IgD-negative memory B cell (primary cell): ENCODE measurements at places on chromosomes 1 and 21. TPM values are rescaled to one million over a fixed set of nuclear protein-coding genes. Genes with fewer than 3 reads are reported as not detected.

The GOLT1A gene
- not detected for polyA plus RNA-seq

The EDARADD gene
- not detected for polyA plus RNA-seq

The CFHR2 gene
- polyA plus RNA-seq = not detected

The PLEKHA6 gene
- polyA plus RNA-seq = 0.11 TPM

The HUNK gene
- not detected for polyA plus RNA-seq

The EVA1C gene
- polyA plus RNA-seq = 3.2 TPM

The FNDC5 gene
- not detected for polyA plus RNA-seq

The CYP2J2 gene
- 1.0 TPM for polyA plus RNA-seq

The FCAMR gene
- polyA plus RNA-seq = not detected

The TMEM50A gene
- polyA plus RNA-seq = 111 TPM

The A3GALT2 gene
- not detected for polyA plus RNA-seq

The NBPF4 gene
- 0.38 TPM for polyA plus RNA-seq

The RGS5 gene
- polyA plus RNA-seq = 4.4 TPM

The FGR gene
- polyA plus RNA-seq = 72.0 TPM

The ELF3 gene
- not detected for polyA plus RNA-seq

The ADGRL2 gene
- not detected for polyA plus RNA-seq

The IARS2 gene
- polyA plus RNA-seq = 58.6 TPM

The UBE2U gene
- polyA plus RNA-seq = not detected

The WASF2 gene
- polyA plus RNA-seq = 105 TPM

The WNT2B gene
- polyA plus RNA-seq = 0.09 TPM

The ESPN gene
- polyA plus RNA-seq = not detected

The ATP1A4 gene
- polyA plus RNA-seq = not detected

The PADI2 gene
- 0.10 TPM for polyA plus RNA-seq

The CACNA1S gene
- polyA plus RNA-seq = not detected

The MUL1 gene
- 37.1 TPM for polyA plus RNA-seq

The GRIK3 gene
- 0.56 TPM for polyA plus RNA-seq

The GABPA gene
- polyA plus RNA-seq = 17.3 TPM

The ZBTB21 gene
- 8.0 TPM for polyA plus RNA-seq

The AADACL3 gene
- not detected for polyA plus RNA-seq

The PTGFR gene
- polyA plus RNA-seq = not detected

The LCK gene
- 80.5 TPM for polyA plus RNA-seq

The IGSF3 gene
- polyA plus RNA-seq = not detected

The GUCA2A gene
- polyA plus RNA-seq = not detected

The G0S2 gene
- 0.38 TPM for polyA plus RNA-seq

The MYBPH gene
- polyA plus RNA-seq = not detected

The SPRR2F gene
- polyA plus RNA-seq = not detected

The FLG2 gene
- polyA plus RNA-seq = not detected

The KIF17 gene
- not detected for polyA plus RNA-seq

The S100A1 gene
- not detected for polyA plus RNA-seq

The NEXN gene
- 3.8 TPM for polyA plus RNA-seq

The CLIC4 gene
- polyA plus RNA-seq = 49.6 TPM

The PLPPR5 gene
- not detected for polyA plus RNA-seq

The OLIG2 gene
- polyA plus RNA-seq = not detected

The PRKACB gene
- 62.5 TPM for polyA plus RNA-seq

The FOXD3 gene
- polyA plus RNA-seq = not detected

The C1QC gene
- not detected for polyA plus RNA-seq

The REN gene
- not detected for polyA plus RNA-seq
